ENCODE measurements at places on chromosomes 2 and 18.

- no peak for DNase-seq
These were observed 7.6 kb downstream of the HIBCH start for GRCh38 chr2:190311893-190312634.

DNA sequence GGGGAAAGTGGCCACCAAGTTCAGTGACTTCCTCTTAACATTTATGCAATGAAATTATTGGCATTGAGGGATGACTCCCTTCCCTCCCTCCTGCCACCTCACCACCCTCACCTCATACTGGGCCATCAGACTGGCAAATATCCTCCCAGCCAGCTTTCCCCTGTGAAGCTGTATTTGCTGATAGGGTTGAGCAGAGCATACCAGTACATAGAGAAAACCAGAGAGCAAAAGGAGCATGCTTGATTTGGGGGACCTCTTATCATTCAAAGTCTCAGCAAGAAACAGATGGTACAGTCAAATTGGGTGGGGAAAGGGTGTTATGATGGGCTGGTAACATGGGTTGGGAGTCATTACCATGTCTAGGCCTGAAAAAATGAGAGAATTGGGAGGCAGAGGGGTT lies 19.1 kb upstream of the B3GNT2 start:
- DNase-seq = no peak

DNA sequence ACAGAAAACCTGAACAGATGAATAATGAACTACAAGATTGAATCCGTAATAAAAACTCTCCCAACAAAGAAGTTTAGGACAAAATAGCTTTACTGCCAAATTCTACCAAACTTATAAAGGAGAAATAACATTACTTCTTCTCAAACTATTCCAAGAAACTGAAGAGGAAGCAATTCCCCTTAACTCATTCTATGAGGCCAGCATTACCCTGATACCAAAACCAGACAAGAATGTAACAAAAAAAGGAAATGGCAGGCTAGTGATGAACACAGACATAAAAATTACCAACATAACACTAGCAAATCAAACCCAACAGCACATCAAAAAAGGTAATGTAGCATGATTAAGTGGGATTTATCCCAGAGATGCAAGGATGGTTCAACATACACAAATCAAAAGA lies 213.7 kb upstream of the FOSL2 start:
- DNase-seq = no peak

GRCh38 chr18:35572644-35573043 lies 8.9 kb upstream of the GALNT1 start:
- no peak for DNase-seq

DNA sequence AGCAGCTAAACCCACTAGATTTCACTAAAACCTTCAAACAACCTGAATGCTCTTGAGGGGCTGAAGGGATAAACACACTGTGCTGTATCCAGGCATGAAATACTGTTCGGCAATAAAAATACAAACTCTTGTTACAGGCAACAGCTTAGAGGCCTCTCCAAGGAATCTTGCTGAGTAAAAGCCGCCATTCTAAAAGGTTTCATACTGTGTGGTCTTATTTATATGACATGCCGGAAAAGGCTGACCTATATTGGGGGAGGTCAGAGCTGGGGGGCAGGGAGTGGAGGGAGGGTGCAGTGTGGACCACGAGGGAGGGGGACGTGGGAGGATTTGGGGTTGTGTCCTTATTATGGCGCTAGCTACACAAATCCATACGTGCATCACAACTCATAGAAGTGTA lies 136.2 kb downstream of the MBP start:
- DNase-seq = no peak

GRCh38 chr2:3024401-3024935 lies 353.1 kb downstream of the EIPR1 start:
- DNase-seq = no peak

DNA sequence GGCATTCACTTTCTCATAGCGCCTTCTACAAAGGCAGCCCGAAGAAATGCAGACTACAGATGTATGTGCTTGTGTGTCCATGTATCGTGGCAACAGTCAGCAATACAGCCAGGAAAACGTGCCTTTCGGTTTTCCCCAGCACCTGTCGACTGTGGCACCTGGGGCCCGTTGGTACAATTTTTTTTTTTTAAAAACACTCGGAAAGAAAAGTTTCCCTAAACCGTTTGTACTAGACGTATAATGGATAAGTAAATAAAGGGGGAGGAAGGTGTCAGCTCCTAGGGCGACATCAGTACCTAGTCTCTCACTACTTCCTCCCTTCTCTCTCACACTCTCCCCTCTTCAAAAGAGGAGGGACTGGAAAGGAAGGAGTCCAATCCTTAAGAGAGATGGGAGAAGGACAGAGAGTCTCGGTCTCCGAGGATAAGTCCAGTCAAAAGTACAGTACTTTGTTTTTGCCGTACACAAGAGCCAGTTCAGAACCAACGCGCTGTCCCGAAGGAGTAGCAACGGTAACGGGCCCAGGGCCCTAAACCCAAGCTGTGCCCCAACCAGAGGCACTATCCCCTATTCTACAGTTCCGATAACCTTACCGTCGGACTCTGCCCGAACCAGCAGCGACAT lies 759 bp downstream of the PPP4R3B start:
- DNase-seq = peak; percentile 35

DNA sequence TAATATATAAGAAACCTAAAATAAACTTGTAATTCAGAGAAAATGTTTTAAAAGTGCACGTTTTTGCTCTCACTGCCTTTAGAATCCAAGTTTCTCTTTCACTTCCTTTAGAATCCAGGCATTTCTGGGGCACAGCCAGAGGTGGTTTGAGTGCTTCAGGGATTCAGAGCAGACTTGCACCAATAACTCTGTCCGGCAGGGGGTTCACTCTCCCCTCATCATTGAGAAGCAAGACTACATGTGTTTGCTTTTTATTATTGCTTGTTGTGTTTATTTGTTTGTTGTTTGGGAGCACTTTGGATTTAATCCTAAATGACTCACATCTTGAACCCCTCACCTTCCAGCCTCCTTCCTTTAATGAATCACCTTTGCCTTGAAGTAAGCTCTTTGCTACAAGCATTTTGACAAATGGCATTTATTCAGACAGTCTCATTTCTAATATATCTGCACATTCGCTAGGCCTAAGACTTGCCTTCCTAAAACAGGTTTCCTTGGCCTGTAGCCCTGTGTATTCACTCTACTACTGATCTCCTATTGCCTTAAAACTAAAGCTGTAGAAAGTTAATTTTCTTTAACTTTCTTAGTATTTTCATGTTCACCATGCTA lies 233.5 kb upstream of the ATP5MC3 start:
- DNase-seq = no peak

GRCh38 chr2:104859291-104859765 lies 5.4 kb downstream of the POU3F3 start:
- DNase-seq = no peak

DNA sequence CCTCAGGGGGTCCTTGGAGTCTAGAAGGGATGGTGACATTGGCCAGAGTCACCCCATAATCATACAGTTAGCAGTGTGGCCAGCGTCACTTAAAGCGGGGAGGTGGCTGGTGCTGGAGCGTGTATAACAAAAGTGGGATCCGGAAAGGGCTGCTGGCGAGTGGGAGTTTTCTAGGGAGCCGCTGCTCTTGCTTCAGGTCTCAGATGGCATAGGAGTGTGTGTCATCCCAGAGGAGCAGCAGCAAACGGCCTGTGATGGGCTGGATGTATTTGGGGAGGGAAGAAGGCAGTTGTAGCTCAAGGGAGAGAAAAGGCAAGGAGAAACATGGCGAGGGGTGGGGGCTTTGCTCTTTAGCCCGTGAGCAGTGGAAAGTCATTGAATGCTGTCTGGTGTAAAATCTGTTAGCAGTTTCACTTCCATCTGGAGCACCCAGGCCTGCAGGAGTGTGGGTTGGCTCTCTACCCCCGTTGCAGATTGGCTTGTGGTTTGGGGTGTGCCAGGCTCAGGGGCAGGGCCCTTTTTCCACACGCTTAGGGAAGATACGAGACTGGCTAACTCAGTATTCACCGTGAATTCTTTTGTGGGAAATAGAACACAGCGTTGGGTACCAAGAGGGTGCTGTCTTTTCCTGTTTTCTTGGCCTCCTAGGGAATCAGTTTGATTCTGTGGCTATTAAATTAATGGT lies 120.5 kb downstream of the AGAP1 start:
- no peak for DNase-seq

GRCh38 chr2:58939388-58939787 lies 698.3 kb upstream of the FANCL start:
- DNase-seq = no peak

GRCh38 chr18:13658436-13659204 lies 67.7 kb downstream of the FAM210A start:
- no peak for DNase-seq

DNA sequence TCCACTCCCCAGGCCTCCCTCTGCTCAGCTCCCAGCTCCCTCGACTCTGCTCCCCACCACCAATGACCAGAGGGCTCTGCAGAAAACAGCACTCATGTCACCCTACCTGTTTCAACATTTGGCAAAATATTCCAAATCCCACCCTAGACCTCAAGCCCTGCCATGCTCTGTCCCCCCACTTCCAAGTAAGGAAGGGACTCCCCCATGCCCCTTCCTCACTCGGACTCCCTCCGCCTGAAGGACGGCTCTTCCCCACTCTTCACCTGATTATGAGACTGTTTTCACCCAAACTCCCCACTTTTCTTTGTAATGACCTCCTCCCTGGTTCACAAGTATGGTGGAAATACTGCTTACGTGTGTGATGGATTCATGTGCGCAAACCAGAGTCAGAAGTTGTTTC lies 208.4 kb downstream of the MGAT5 start:
- DNase-seq = no peak

DNA sequence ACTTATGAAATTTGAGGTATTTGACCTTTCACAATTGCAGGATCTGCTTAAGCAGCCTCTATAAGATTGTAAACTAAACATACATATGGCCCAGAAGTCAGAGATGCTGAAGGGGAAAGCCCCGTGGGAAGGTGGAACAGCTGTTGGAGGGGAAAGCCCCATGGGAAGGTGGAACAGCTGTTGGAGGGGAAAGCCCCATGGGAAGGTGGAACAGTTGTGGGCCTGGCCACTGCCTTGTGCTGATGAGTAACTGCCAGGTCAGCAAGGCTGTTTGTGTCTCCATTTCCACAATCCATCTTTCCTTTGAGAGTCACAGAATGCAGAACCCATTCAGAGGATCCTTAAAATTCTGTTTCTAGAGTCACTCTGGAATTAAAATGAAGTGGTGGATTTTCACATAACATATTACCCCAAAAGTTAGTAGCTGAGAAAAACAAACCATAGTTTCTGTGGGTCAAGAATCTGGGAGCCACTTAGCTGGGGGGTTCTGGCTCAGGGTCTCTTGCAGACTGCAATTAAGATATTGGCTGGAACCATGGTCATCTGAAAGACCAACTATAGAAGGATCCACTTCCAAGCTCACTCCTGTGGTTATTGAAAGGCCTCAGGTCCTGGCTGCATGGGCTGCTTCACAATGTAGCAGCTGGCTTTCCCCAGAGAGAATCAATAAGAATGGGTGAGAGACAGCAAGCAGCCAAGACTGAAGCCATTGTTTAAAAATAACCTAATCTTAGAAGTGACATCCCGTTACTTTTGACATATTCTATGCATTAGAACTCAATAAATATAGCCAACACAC lies 86.6 kb upstream of the CAVIN2 start:
- no peak for DNase-seq

DNA sequence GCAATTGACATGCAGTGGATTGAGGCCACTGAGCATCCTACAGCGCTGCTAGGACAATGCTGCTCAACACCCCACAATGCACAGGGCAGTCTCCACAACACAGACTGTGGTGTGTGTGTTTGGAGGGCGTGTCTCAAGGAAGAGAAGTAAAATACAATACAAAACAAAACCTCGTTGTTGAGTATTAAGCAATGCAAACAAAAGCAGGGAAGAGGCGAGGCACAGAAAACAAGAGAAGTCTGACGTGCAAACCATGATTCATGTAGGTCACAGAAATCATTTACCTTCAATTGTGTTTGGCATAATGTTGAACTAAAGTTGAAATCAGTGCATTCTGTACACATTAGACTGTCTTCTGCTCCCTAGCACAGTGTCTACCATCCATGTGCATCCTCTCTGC lies 260.9 kb downstream of the PHLPP1 start:
- no peak for DNase-seq

DNA sequence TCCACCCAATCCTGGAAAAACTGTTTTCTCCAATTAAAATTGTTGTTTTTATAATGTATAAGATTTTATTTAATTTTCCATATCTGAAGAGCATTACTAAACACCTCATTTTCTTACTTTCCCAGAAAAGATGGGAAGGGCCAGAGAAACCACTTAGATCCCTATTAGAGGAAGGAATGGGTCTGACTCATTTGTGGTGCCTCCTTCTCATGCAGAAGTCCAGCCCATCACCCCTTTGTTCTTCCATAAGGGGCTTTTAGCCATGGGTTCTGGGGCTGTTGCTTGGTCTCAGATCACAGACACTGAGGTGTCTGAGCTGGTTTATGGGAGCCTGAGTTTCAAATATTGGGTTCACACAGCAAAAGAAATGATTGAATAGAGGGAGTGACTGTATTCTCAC lies 152.2 kb downstream of the ESCO1 start:
- no peak for DNase-seq

DNA sequence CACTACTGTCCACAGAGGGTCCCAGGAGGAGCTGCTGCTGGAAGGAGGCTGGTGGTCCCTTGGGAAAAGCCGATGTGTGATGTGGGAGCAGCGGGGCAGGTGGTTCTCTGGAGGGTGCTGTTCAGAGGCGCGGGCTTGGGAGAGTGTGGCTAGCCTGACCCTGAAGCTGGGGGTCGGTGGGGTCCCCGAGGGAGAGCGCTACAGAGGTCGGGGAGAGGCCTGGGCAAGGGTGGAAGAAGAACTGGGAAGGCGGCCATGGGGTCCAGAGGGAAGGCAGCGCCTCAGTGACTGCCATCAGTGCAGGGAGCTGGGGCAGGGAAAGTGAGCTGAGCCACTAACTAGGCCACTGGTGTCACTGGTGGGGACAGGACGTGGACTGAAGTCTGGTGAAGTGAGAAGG lies 32.5 kb downstream of the FAM228A start:
- no peak for DNase-seq

- no peak for DNase-seq
These were observed 91.6 kb downstream of the ITGB1BP1 start for GRCh38 chr2:9331704-9332103.

GRCh38 chr2:98486374-98486981 lies 41.8 kb downstream of the INPP4A start:
- no peak for DNase-seq

DNA sequence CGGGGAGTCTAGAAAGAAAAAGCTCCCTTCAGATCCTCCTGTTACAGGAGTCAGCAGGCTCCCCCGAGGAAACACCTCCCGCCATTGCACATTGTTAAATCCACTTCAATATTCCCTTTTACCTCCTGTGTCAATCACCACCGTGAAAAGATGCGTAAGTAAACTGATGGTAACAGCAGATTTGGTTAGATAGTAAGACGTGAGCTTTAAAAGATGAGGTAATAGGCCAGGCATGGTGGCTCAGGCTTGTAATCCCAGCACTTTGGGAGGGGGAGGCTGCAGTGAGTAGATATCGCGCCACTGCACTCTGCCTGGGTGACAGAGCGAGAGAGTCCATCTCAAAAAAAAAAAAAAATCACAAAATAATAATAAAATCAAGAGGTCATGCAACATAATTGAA lies 15.2 kb upstream of the NCL start:
- DNase-seq = no peak

- no peak for DNase-seq
These were observed 14.4 kb downstream of the CCNT2 start for GRCh38 chr2:134932864-134933526.

- DNase-seq = no peak
These were observed 263.9 kb upstream of the APCDD1 start for GRCh38 chr18:10190564-10190963.

GRCh38 chr18:31454066-31454708 lies 6.6 kb downstream of the DSG3 start:
- no peak for DNase-seq

All from NCI-H187 treated with DMSO at 0.1 percent for 48 hours (cell line).